Transverse colon (tissue), 4 donors: ENCODE measurements at places on chromosomes 2 and 18. TPM values are rescaled to one million over a fixed set of nuclear protein-coding genes. Genes with fewer than 3 reads are reported as not detected.

- H3K36me3 ChIP-seq, result no peaks in the 10 kb centered on the region
- no peaks in the 10 kb centered on the region for H3K27me3 ChIP-seq
- H3K4me1 ChIP-seq, result no peaks in the 10 kb centered on the region
- DNase-seq, result no peak
Observed at GRCh38 chr2:2326068-2327040, 4.7 kb downstream of the MYT1L start.

DNA sequence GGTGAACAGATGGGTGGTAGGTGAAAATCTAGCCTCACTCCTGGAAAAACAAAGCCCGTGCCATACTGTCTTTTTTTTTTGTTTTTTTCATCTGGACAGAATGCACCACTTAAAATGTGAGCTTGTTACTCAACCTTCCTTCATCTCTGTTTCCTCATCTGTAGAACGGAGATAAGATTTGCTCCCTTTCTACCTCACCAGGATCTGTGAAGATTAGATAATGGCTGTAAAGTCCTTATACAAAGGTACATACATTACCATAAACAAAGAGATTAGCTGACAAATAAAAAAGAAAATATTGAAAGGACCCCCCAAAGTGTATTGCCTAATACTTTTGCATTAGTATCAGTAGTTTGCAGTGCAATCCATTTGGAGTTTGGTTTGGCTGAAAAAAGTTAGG, 75.4 kb upstream of the ZEB2 start:
- no peak for DNase-seq
- H3K27me3 ChIP-seq, result no peaks in the 10 kb centered on the region
- H3K27ac ChIP-seq, result no peak overlapping the region

DNA sequence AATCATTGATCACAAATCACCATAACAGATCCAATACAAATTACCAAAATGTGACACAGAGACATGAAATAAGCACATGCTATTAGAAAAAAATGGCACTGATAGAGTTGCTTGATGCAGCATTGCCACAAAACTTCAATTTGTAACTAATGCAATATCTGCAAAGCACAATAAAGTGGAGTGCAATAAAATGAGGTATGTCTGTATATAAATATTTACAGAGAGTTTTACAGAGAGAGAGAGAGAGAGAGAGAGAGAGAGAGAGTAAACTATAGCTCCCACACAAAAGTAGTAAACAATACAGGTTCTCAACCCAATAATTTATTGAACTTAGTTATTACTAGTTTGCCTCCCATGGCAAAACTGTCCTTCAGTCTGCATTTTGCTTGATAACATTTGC, 1807.0 kb downstream of the SUCLG1 start:
- DNase-seq, result no peak
- no peak overlapping the region for H3K27ac ChIP-seq
- no peaks in the 10 kb centered on the region for H3K36me3 ChIP-seq
- H3K27me3 ChIP-seq, result no peaks in the 10 kb centered on the region
- no peak overlapping the region for H3K4me3 ChIP-seq

Gene NT5DC4
- total RNA-seq, result not detected

DNA sequence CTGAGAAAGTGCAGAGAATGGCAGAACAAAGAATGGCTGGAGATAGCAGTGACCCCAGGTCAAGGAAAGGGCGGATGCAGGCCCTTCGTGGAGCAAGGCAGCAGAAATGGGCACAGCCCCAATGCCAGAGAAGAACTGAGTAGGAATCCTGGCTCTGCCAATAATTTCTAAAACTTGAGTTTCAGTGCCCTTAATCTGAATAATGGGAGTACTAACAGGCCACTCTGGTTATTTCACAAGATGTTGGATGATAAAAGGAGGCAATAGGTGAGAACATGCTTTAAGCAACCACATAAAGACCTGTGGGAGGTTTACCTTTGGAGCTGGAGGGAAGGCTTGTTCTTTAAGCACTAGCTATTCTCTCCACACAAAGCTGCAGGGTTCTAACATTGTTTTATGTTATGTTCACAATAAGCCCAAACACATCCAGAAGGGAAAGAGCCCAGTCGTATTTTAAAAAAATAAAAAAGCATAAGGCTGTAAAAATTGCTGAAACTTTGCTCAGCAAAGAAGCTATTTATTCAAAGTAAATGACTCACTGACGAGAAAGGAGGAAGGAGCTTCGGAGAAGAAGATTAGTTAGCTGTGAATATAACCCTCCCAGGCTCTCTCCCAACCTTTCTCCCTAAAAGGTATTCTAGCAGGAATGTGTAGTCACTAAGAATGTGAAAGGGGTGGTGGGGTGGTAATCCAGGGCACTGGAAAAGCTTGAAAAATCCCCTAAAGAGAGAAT, 470.2 kb downstream of the TXNL1 start:
- H3K4me1 ChIP-seq, result peaks cover 9% of the 10 kb centered on the region
- no peaks in the 10 kb centered on the region for H3K36me3 ChIP-seq
- peak overlapping the region; percentile 54 for H3K27ac ChIP-seq
- no peaks in the 10 kb centered on the region for H3K27me3 ChIP-seq
- no peak for DNase-seq
- H3K4me3 ChIP-seq, result no peak overlapping the region

DNA sequence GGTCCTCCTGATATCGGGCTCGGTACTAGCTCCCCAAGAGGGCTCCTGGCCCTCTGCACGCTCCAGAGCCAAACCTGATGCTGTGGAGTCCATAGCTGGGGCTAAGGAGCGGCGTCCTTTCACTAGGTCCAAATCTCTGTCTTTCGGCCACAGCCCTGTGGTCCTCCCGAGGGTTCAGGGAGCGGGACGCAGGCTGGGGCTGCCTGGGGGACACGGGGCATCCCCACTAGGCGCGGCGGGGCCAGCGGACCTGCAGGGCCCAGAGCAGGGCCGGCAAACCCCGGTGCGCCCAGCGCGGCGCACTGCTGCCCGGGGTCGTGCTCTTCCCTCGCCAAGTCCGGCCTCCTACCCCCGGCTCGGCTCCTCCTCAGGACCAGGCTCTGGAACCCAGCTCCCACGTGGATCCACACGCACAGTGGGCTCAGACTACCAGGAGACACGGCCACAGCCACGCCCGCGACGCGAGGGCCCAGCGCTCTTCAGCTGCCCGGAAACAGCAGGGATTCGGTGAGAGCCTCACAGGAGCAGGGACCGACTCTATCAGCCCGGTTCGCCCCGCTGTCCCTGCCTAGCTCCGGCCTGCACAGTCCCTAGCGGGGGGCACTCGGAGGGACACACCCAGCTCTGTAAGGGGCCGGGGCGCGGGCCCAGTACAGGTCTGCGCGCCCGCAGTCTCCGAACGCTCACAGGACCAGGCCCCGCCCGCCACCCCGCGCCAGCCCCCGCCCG, 593 bp downstream of the ZNF514 start:
- H3K27me3 ChIP-seq, result no peaks in the 10 kb centered on the region
- peaks cover 20% of the 10 kb centered on the region for H3K36me3 ChIP-seq
- H3K27ac ChIP-seq, result peak overlapping the region; percentile 87
- peak; percentile 44 for DNase-seq
- H3K4me1 ChIP-seq, result peaks cover 16% of the 10 kb centered on the region

Gene RTKN
- 46.4 TPM for total RNA-seq

Gene CNRIP1
- total RNA-seq, result not detected

GRCh38 chr18:58850786-58851469, 13.7 kb upstream of the ZNF532 start:
- H3K4me1 ChIP-seq, result no peaks in the 10 kb centered on the region
- H3K27ac ChIP-seq, result no peak overlapping the region
- no peaks in the 10 kb centered on the region for H3K36me3 ChIP-seq
- H3K27me3 ChIP-seq, result no peaks in the 10 kb centered on the region
- no peak for DNase-seq

- peaks cover 17% of the 10 kb centered on the region for H3K4me1 ChIP-seq
- no peaks in the 10 kb centered on the region for H3K36me3 ChIP-seq
- H3K4me3 ChIP-seq, result no peak overlapping the region
- no peaks in the 10 kb centered on the region for H3K27me3 ChIP-seq
- peak overlapping the region; percentile 99 for H3K27ac ChIP-seq
Observed at GRCh38 chr2:98734823-98735260, 3.9 kb upstream of the MGAT4A start.

DNA sequence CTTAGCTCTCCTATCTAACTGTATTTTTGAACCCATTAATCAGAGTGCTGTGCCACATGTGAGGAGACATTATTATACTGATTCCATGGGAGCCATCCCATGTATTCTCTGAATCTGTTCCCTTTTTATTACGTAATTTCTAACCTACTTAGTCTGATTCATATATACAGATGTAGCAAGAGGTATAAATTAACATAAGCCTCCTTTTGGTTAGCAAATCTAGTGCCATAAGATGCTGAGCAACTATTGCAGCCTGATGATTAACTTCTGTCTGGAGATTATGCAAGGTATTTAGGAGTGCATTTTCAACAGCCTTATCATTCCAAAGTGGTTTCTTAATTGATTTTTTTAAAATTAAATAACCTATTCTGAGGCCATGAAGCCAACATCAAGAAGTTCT, 114.1 kb upstream of the MSH2 start:
- H3K36me3 ChIP-seq, result no peaks in the 10 kb centered on the region
- H3K4me1 ChIP-seq, result no peaks in the 10 kb centered on the region
- no peak overlapping the region for H3K27ac ChIP-seq
- no peak for DNase-seq
- no peaks in the 10 kb centered on the region for H3K27me3 ChIP-seq
- no peak overlapping the region for H3K4me3 ChIP-seq

DNA sequence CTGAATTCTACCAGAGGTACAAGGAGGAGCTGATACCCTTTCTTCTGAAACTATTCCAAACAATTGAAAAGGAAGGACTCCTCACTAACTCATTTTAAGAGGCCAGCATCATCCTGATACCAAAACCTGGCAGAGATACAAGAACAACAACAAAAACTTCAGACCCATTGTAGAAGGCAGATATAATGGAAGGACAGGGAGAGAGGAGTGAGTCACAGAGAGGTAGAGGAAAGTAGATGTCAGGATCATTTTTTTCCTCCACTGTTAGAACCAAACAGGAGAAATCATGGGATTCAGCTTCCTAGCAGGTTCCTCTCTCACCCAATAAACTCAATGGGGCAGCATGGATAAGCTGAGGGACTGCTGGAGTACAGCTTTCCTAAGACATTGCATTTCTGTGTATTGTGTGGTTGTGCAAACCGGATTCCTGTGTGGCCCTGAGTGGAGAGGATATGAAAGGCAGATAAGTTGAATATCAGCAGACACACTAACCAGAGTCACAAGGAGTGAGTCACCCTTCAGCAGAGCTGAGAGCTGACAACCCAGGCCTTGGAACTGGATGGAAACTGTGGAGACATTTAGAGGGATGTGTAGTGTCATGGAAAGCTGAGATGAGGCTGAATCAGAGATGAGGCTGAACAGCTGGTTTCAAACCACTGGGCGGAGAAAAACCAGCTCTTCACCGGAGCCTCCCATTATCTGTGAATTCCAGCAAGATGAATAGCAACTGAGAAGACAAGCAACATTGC, 60.9 kb upstream of the MMADHC start:
- no peaks in the 10 kb centered on the region for H3K36me3 ChIP-seq
- no peaks in the 10 kb centered on the region for H3K27me3 ChIP-seq
- H3K27ac ChIP-seq, result no peak overlapping the region
- no peaks in the 10 kb centered on the region for H3K4me1 ChIP-seq
- DNase-seq, result no peak

- H3K4me1 ChIP-seq, result no peaks in the 10 kb centered on the region
- no peak overlapping the region for H3K27ac ChIP-seq
- H3K27me3 ChIP-seq, result no peaks in the 10 kb centered on the region
- H3K4me3 ChIP-seq, result no peak overlapping the region
- H3K36me3 ChIP-seq, result no peaks in the 10 kb centered on the region
Observed at GRCh38 chr2:54149638-54150441, 34.4 kb downstream of the ACYP2 start.

DNA sequence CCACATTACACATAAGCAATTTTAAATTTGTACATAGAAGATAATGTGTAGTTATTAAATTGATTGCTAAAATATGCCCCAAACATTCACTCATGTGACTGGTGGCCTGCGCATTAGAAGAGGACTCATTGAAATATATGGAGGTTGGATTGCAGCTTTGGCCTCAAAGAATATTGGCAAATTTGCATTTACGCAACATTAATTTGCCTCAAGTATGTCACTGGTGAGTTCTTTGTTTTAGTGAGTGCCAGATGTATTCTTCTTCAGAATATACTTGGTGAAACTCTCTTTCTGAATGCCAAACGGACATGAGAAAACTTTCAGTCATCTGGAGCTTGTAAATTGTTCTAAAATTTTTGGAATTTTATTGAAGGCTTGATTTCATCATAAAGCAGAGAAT, 5.9 kb upstream of the EFEMP1 start:
- no peaks in the 10 kb centered on the region for H3K4me1 ChIP-seq
- H3K27me3 ChIP-seq, result peaks cover 20% of the 10 kb centered on the region
- H3K27ac ChIP-seq, result no peak overlapping the region
- H3K4me3 ChIP-seq, result no peak overlapping the region
- DNase-seq, result no peak

Gene C2orf78
- total RNA-seq, result not detected

Gene IL1R1
- total RNA-seq, result 28.3 TPM

Gene CLEC4F
- total RNA-seq, result not detected

- H3K4me3 ChIP-seq, result no peak overlapping the region
- H3K27ac ChIP-seq, result no peak overlapping the region
- H3K27me3 ChIP-seq, result no peaks in the 10 kb centered on the region
- H3K4me1 ChIP-seq, result no peaks in the 10 kb centered on the region
- H3K36me3 ChIP-seq, result no peaks in the 10 kb centered on the region
Observed at GRCh38 chr18:58851856-58852255, 12.8 kb upstream of the ZNF532 start.

GRCh38 chr2:105961599-105962146, 217.0 kb downstream of the NCK2 start:
- DNase-seq, result no peak
- H3K27me3 ChIP-seq, result no peaks in the 10 kb centered on the region
- no peaks in the 10 kb centered on the region for H3K4me1 ChIP-seq
- H3K27ac ChIP-seq, result no peak overlapping the region
- no peaks in the 10 kb centered on the region for H3K36me3 ChIP-seq
- H3K4me3 ChIP-seq, result no peak overlapping the region

GRCh38 chr2:38737925-38738324, 13.2 kb downstream of the SRSF7 start:
- peaks cover 5% of the 10 kb centered on the region for H3K36me3 ChIP-seq
- no peak for DNase-seq
- H3K4me3 ChIP-seq, result no peak overlapping the region
- H3K27me3 ChIP-seq, result no peaks in the 10 kb centered on the region
- peak overlapping the region; percentile 43 for H3K27ac ChIP-seq

- H3K4me1 ChIP-seq, result no peaks in the 10 kb centered on the region
- peaks cover 24% of the 10 kb centered on the region for H3K36me3 ChIP-seq
- no peak overlapping the region for H3K27ac ChIP-seq
- no peak for DNase-seq
- no peak overlapping the region for H3K4me3 ChIP-seq
Observed at GRCh38 chr2:206028101-206028500, 57.9 kb downstream of the INO80D start.

GRCh38 chr2:35293261-35293660, 1062.3 kb upstream of the CRIM1 start:
- no peaks in the 10 kb centered on the region for H3K27me3 ChIP-seq
- H3K4me1 ChIP-seq, result no peaks in the 10 kb centered on the region
- no peak overlapping the region for H3K27ac ChIP-seq
- no peak for DNase-seq
- H3K4me3 ChIP-seq, result no peak overlapping the region
